ENCODE measurements at places on chromosomes 11 and 22.

GRCh38 chr11:133746663-133747306, 98.5 kb downstream of the SPATA19 start:
- DNase-seq: no peak

DNA sequence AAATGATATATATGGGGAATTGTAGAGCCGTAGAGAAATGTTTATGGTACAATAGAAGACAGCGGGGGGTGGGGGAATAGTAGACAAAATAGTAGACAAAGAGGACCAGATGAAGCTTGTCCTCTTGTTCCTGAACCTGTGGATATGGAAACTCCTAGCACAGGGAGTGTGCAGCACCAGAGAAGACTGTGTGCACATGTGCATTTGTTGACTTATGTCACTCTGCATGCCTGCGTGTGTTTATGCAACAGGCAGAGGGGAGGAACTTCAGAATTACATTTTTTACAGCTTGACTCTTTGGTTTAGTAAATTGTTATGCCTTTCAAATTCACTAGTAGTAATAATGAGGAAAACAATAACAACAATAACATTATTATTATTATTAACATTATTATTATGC, 36.0 kb downstream of the TENM4 start:
- DNase-seq: no peak

- no peak for DNase-seq
These were observed 20.1 kb upstream of the CHORDC1 start for GRCh38 chr11:90242894-90243416.

DNA sequence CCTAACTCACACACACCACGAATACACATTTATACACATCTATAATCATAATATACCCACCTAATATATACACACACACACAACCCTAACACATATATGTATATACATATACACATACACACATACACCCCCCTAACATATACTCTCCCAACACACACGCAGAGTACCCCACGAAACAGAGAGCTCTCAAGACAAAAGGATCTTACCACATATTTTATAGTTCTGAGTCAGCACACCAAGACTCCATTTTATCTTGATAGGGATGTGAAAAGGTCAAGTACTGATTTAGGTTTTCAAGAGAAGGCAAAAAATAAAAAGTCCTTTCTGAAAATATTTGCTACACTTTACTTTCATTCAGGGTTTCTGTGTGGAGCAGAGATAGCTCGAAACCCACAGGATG, 1207.2 kb downstream of the LRRC4C start:
- no peak for DNase-seq

DNA sequence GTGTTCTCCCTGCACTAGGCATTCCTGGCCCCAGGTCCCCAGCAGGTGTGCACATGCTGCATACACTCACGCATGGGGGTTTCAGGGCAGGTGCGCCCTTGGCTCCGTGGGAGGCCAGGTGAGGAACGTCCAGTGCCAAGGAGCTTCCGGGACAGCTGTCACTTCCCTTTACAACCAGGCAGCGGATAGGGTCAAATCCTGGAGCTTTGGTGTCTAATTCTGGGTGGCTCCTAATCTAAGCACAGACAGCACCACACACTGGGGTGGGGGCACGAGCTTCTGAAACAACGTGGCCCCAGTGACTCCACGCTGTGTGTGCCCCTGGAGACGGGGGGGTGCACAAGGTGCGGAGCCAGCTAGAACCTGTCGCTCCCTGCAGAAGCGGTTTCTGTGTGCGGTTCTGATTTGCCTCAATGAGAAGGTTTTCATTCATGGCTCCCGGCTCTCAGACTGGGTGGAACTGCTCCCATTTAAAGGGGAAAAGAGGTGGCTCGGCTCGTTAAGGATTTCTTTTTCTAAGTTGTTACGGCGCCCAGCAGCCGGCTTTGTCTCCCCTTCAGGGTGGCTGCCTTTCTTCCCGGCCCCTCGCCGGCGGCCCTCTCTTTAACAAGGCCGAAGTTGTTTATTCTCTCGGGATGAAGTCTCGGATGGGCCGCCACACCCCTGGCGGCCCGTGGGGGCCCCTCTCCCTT, 5.0 kb downstream of the CCND1 start:
- DNase-seq: no peak

DNA sequence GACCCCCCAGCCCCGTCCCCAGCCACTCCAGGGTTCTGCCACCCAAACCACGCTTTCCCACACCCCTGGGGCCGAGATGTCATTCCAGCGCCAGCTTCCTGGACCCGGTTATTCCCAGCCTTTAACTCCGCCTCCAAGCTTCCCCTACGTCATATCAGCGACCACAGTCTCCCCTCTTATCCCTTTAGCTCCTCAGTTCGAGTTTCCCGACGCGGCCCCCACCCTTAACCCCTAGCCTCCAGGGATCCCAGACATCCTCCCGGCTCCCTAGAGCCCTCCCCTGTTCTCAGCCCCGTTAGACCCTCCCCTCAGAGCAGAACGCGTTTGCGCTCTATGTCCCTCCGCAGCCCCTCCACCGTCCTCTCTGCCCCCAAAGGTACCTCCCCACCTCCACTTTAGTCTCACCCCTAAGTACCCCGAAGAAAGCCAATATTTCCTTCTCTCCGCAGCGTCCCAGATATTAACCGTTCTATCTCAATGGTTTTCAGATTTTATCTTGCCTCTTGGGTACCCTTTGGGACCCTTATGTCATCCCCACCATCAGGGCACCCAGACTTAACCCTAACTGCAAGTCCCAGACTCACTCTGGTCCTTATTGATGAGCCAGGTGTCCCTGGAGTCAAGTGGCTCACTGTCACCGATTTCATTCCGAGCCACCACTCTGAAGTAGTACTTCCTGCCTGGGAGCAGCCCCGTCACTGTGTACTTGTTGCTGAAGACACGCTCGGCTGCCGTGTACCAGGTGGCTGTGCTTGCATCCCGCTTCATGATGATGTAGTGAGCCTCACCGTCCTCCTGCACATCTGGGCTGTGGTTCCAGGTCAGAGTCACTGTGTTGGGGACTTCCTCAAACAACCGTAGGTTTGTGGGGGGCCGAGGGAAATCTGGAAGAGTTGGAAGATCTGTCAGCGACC, 8.0 kb downstream of the TMEM86A start:
- DNase-seq: no peak

DNA sequence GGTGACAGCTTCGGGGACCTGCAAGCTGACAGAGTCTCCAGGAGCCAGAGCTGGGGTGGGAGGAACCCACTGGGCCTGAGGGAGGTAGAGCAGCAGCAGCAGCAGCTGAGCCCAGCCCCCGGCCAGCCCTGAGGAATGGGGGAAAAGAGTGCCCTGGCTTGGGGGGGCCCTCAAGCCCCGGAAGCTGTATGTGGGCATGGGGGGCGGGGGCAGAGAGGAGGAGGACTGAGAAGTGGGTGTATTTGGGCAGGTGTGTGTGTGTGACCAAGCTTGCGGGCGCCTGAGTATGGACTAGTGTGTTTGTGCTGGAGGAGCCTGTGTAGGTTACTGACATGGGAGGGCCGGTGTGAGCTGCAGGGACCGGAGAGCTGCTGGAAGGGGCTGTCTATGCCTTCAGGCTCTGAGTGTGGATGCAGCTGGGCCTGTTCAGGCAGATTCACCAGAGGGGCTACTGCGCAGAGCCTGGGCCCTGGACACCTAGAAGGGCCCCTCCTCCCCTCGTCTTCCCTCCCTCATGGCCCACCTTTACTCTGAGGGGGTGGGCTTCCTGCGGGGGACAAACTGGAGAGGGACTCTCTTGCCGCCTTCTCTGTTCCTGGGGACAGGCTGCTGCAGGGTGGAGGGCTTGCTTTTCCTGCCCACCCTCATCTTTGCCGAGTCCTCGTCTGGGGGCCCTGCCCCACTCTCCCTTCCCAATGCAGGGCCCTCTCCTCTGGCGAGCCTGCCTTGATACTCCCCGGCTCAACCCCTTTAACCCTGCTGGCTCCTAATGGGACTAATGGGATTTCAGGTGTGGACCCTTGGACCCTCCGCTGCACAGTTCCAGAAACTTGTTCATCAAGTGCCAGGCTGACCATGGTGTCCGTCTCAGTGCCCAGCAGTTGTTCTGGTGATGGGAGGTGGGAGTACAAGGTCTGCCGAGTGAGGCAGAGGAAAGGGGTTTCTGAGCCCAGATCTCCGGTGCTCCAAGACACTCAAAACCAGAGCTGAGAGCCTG, 28.2 kb downstream of the ST3GAL4 start:
- no peak for DNase-seq

GRCh38 chr11:33893711-33894397, 2.0 kb upstream of the LMO2 start:
- DNase-seq: no peak

DNA sequence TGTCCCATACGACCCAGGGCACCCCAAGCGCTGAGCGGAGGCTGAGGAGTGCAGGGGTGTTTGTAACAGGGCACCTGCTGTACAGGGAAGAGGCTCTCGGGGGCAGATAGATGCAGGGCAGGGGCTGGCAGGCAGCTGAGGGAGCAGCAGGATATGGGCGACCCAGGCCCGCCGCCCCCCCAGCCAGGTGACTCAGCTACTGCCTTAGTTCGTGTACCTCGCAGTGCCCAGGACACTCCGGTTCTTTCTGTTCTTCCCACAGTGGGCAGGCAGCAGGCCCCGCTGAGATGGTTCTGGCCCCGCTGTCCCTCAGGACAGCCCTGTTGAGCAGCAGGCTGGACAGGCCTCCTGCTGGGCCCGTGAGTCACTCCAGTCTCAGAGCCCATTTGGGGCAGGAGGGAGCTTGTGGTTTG, 16.2 kb downstream of the PHLDA2 start:
- peak; percentile 72 for DNase-seq

Measured in AG08396 (cell line).